T-helper 2 cell treated with Interferon-gamma antibody and Interleukin-4, amounts not matched to agents 5 μg/mL and 100 μg/mL, for 36 hours (primary cell): ENCODE measurements at places on chromosomes 1 and 21.

DNA sequence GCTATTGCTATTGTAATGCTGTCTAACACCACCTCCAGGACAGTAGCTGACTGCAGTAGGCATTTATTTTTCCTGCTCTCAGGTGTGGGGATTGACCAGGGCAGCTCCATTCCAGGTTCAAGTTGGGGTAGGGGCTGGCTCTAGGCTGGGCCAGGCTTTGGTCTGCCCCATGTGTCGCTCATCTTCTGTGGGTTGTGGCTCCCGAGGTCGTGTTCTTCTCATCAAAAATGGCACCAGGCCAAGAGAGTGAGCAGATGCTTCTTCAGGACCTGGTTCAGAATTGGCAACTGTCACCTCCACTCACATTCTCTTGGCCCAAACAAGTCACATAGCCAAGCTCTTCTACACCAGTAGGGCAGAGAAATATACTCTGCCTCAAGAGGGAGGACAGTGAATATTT, 133.7 kb downstream of the PTPRU start:
- H3K4me1 ChIP-seq: no peaks in the 10 kb centered on the region
- no peaks in the 10 kb centered on the region for H3K36me3 ChIP-seq

GRCh38 chr1:190192627-190193026, 285.0 kb downstream of the BRINP3 start:
- no peak overlapping the region for H3K27ac ChIP-seq
- DNase-seq: no peak
- no peaks in the 10 kb centered on the region for H3K27me3 ChIP-seq
- H3K4me3 ChIP-seq: no peak overlapping the region
- H3K4me1 ChIP-seq: no peaks in the 10 kb centered on the region

DNA sequence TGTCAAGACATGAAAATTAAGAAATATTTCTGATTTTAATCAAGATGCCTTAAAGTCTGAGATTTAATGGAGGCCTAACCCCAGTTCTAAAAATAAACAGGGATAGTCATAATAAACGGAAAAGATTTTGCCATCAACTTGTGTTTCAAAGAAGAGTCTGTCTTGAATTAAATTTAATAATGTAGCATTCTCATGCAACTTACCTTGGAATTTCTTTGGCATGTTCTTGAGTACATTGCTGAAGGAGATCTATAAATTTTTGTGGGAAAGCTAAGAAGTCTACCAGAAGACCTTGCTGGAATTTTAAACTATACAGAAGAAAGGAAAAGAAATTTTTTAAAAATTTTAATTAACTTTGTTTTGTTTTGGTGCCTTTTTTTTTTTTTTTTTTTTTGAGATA, 10.6 kb downstream of the SASS6 start:
- H3K27me3 ChIP-seq: no peaks in the 10 kb centered on the region
- DNase-seq: no peak
- no peak overlapping the region for H3K4me3 ChIP-seq
- no peak overlapping the region for H3K27ac ChIP-seq
- H3K4me1 ChIP-seq: peaks cover 2% of the 10 kb centered on the region

DNA sequence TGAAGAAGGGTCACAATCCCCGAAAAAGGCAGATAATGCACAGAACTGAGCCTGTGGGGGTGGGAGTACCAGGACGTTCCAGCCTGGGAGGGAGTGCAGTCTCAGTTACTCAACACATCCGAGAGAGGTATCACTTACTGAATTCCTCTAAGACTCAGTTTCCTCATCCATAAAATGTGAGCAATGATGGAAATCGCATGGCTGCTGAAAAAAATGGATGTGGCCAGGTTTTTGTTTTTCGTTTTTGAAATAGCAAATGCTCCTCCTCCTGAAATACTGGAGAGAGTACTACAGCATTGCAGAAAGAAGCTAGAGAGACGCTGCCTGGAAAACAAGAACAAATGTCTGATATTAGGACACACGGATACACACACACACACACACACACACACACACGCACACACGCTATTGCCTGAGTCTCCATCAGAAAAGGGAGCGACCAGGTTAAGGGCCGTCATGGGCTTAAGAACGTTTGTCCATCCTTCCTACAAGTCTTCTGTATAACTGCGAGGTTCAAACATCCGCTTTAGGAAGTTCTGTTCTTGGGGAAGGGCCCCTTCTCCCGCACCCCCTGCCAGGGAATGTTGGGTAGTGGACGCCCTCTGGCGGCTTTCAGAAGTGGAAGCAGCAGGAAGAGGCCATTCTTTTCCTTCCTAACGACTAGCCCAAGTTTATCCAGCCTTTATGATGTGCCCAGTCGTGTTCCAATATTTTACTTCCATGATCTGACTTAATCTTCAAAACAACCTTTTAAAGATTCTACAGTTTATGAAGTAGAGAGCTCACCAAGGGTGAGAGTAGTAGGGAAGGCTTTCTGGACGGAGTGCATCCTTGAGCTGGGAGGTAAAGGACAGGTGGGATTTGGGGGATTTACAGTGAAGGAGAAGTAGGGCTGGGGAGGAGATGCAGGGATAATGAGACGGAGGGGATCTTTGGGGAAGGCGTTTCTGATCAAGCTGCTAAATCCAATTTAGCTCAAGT, 699 bp upstream of the NES start:
- no peak for DNase-seq
- H3K4me3 ChIP-seq: peak overlapping the region; percentile 13
- H3K27me3 ChIP-seq: peaks cover 76% of the 10 kb centered on the region
- peaks cover 9% of the 10 kb centered on the region for H3K4me1 ChIP-seq
- H3K36me3 ChIP-seq: no peaks in the 10 kb centered on the region
- peak overlapping the region; percentile 22 for H3K27ac ChIP-seq

DNA sequence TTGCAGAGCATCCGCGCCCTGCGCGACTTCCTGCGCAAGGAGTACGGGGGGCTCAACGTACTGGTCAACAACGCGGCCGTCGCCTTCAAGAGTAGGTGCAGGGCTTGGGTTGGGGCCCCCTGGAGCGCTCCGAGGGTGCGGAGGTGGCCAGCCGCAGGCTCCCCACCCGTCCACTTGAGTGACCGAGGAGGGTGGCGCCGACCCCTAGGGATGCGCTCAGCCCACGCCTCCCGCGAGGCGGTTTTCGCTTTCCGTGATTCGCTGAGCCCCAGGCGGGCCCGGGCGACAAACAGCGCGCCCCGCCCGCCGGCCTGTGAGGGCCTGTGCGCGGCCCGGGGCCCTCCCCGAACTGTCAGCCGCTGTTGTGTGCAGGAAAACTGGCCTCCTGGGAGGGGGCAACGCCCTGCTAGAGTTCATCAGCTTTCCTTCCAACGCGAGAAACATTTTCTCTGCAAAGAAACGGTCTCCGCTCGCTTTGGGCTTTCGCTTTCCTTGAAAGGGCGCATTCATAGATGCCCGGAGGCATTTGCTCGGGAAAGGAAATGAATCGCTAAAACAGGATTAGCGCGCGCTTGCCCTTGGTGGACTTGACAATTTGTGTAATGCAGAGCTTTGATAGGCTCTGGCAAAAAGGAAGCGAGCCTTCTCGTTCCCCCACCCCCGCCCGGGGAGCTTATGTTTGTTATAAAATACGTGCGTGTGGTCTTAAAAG, 668 bp downstream of the CBR3 start:
- no peaks in the 10 kb centered on the region for H3K27me3 ChIP-seq
- DNase-seq: peak; percentile 72
- H3K4me1 ChIP-seq: peaks cover 27% of the 10 kb centered on the region
- H3K36me3 ChIP-seq: peaks cover 20% of the 10 kb centered on the region
- peak overlapping the region; percentile 95 for H3K27ac ChIP-seq
- peak overlapping the region; percentile 94 for H3K4me3 ChIP-seq

- no peak for DNase-seq
- H3K27ac ChIP-seq: no peak overlapping the region
- H3K27me3 ChIP-seq: peaks cover 2% of the 10 kb centered on the region
- H3K36me3 ChIP-seq: no peaks in the 10 kb centered on the region
- peaks cover 2% of the 10 kb centered on the region for H3K4me1 ChIP-seq
- H3K4me3 ChIP-seq: no peak overlapping the region
These were observed 43.1 kb downstream of the ZNF281 start for GRCh38 chr1:200366577-200367253.

DNA sequence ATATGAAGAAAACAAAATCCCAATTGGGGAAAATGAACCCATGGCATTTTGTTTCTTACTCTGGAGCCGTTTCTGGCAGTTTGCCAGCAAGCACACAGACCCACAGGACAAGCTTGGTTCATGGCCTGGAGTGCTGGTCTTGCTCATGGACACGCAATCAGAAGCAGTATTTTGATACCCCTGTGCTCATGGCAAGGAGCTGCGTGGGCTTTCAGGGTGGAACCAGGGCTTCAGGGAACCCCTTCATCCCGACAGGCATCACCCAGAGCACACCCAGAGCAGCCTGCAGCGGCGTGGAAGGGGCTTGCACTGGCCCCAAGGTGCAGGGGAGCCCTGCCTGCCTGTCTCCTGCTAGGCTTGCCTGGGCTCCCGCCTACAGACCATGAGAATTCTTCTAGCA, 45.4 kb upstream of the PCBP3 start:
- H3K36me3 ChIP-seq: no peaks in the 10 kb centered on the region
- H3K4me3 ChIP-seq: no peak overlapping the region
- no peak overlapping the region for H3K27ac ChIP-seq
- no peaks in the 10 kb centered on the region for H3K27me3 ChIP-seq
- no peak for DNase-seq
- H3K4me1 ChIP-seq: peaks cover 13% of the 10 kb centered on the region
